ENCODE measurements at places on chromosomes 12 and 14. TPM values are rescaled to one million over a fixed set of nuclear protein-coding genes. Genes with fewer than 3 reads are reported as not detected.

Gene BLTP3B
- total RNA-seq, result 73.2 TPM

Gene TEX52
- not detected for total RNA-seq

Gene RASAL1
- total RNA-seq, result 2.2 TPM

Gene C12orf50
- total RNA-seq, result not detected

Gene AVPR1A
- total RNA-seq, result not detected

Gene RD3L
- not detected for total RNA-seq

Gene CD69
- total RNA-seq, result 72.2 TPM

Gene TAS2R31
- 3.9 TPM for total RNA-seq

Gene ACOT6
- not detected for total RNA-seq

Gene HHIPL1
- total RNA-seq, result not detected

Gene G2E3
- total RNA-seq, result 24.7 TPM

Gene RBM23
- total RNA-seq, result 81.1 TPM

Gene LRRC10
- total RNA-seq, result not detected
